ENCODE measurements at places on chromosomes 2 and 18.

- DNase-seq = no peak
Measured at GRCh38 chr2:238282861-238283738, 5.3 kb downstream of the PER2 start.

DNA sequence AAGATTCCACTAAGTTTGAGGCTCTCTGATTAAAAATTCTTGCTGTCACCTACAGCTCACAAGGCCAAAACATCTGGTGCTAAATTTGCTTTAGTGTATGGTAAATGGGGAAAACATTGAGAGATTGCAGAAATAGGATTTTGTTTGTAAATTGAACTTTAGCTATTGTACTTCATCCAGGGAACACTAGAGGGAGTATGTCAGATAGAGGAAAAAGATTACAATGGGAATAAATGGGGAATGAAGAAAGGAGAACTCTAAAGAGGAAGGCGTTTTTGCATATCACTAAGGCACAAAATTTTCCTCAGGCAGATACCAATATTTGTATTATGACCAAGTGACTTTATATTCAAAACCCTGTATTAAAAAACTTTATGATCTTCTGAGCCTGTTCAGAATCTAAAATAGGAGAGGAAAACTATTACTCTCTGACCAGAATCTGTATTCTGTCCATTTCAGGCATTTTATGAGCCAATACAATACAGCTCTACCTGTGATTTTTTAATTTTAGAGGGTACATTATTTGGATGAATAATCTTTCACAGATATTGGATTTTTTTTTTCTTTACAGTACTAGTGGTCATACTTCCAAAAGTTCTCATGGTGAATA lies 52.3 kb upstream of the ITGB6 start:
- no peak for DNase-seq

- no peak for DNase-seq
Measured at GRCh38 chr18:62030091-62030985, 137.5 kb upstream of the RNF152 start.

DNA sequence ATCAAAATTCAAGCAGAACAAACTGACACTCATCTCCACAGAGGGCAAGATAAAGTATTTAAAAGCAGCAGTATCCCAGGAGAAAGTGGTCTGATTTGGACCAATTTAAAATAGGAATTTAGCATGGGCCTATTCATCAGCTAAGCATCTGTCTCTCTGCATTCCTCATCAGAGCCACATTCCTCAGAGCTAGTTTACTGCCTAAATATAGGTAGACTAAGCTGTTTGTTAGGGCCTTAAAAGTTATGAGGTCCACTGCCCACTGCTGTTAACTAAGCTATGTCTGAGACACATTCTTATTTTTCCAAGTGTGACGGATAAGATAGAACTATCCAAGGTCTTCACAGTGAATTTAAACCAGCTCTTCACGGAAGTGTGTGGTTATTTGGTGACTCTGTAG lies 17.6 kb downstream of the NEB start:
- no peak for DNase-seq

DNA sequence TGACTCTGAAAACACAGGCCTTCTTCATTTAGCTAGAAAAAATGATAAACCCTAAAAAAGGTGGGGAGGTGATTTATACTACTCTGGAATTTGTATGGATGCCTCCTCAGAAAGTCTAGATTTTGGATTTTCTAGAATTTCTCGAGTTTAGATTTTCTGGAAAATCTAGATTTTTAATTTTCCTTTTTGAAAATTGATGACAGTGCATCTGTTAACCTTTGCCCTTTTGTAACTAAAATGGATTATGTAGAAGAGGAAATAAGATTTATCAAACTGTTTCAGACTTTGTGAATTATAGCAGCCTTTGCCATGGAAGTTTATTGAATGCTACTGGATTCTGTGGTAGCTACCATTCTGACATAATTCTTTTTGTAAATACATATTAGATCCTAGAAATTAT lies 75.6 kb upstream of the RBM44 start:
- no peak for DNase-seq

Data from WTC11 (cell line).